ENCODE measurements at places on chromosomes 1 and 21. TPM values are rescaled to one million over a fixed set of nuclear protein-coding genes. Genes with fewer than 3 reads are reported as not detected.

The C1orf94 gene
- total RNA-seq, result not detected

The MIXL1 gene
- 3.7 TPM for total RNA-seq

The TFF3 gene
- not detected for total RNA-seq

The KCNJ15 gene
- total RNA-seq, result not detected

The TCEANC2 gene
- total RNA-seq, result 10.1 TPM

The NPHP4 gene
- 9.4 TPM for total RNA-seq

The BRINP3 gene
- total RNA-seq, result 6.3 TPM

The IFI44L gene
- 0.04 TPM for total RNA-seq

The FMO5 gene
- total RNA-seq, result 1.8 TPM

The CA14 gene
- 34.8 TPM for total RNA-seq

DNA sequence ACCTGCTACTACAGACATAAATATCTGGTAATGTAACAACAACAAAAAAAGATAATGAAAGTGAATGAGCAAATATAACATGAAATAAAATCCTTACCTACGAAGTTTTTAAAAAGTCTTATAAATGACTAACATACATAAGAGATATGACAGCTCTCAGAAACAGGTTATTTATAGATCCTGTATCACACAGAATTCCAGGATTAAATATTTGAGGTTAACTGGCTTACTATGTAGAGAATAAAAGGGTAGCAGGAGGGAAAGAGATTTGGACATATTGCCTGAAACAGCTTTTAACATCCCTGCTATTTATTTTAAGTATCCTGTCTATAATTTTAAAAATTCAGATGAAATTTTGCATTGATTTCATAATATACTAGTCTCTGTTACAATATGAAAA, 16.3 kb downstream of the MYSM1 start:
- DNase-seq, result no peak

- DNase-seq, result no peak
These were observed 337.5 kb downstream of the KCNH1 start for GRCh38 chr1:210796421-210796820.

DNA sequence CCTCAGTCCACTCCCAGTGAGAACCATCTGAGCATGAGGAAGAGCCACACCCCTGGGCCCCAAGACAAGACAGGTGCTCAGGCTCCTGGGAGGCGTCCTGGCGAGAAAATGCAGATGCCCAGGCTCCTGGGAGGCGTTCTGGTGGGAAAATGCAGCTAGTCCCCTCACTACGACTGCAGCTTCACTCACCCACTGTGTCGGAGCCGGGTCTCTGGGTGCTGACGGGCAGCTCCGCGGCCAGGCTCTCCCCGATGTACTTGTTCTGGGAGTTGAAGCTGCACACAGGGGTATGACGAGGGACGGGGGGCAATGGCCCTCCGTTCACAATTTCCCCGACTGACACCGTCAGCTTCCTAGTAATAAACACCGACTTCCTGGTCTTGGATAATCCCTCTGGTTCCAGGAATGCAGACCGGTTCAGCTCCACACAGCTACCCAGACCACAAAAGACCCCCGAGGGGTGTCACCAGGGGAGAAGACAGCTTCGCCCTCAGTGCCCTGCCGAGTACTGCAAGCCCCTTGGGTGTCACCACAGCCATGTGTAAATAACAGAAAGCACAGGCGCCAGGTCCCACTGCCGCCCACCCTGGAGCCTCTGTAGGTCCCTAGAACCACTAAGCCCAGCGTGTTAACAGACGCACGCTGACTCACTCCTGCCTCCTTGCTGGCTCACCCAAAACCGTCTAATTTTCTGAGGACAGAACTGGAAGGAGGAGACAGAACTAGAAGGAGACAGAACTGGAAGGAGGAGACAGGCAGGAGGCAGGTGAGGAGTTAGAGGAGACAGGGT, 19.5 kb downstream of the MCM3AP start:
- DNase-seq, result no peak

DNA sequence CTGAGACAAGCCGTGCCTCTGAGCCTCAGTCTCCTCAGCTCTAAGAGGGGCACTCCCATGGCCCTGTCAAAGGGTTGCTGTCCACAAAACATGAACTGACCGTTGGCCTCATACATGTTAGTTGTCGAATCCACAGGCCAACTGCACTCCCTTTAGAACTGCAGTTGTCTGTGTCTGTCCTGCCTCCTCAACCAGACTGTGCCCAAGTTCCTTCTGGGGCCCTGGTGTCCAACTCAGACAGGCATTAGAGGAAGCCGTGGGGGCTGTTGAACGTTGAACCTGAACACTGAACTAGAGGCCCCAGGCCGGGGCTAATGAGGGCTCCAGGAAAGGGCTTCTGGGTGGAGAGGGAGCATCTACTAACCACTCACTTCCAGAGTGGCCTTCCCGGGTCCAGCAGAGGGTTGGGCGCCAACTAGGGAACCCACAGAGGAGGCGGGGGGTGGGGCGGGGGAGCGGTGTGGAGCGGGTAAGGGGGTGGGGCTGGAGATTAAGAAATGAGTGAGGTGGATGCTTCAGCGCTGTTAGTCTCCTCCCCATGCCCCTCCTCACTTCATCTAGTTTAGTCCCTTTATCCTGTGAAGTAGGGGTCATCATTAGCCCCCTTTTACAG, at the start of gene RAB42:
Gene RAB42, plus strand, starts transcription at position 558 of the 613 bp plus-strand sequence. CDS start 247 bp downstream, outside the sequence.
- peak; percentile 30 for DNase-seq

DNA sequence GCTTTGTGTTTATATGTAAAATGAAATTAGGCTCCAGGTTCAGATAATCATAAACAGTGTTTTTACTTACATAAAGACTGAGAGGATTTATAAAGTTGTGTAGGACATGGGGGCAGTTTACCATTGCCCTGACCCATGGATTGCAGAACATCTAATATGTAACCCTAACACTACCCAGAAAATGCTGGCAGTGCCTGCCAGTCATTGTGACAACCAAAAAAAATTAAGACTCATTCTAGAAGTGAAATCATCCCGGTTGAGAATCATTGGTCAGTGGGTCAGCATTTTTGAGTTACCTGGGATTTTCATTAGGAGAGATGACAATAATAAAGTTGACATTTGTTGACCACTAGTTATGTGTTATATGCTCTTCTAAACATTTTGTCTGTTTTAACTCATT, 31.2 kb upstream of the THEM4 start:
- DNase-seq, result no peak

GRCh38 chr1:231240531-231240882, 505 bp upstream of the GNPAT start:
- DNase-seq, result no peak

GRCh38 chr1:57424231-57425027, 569 bp upstream of the DAB1 start:
- DNase-seq, result peak; percentile 43

DNA sequence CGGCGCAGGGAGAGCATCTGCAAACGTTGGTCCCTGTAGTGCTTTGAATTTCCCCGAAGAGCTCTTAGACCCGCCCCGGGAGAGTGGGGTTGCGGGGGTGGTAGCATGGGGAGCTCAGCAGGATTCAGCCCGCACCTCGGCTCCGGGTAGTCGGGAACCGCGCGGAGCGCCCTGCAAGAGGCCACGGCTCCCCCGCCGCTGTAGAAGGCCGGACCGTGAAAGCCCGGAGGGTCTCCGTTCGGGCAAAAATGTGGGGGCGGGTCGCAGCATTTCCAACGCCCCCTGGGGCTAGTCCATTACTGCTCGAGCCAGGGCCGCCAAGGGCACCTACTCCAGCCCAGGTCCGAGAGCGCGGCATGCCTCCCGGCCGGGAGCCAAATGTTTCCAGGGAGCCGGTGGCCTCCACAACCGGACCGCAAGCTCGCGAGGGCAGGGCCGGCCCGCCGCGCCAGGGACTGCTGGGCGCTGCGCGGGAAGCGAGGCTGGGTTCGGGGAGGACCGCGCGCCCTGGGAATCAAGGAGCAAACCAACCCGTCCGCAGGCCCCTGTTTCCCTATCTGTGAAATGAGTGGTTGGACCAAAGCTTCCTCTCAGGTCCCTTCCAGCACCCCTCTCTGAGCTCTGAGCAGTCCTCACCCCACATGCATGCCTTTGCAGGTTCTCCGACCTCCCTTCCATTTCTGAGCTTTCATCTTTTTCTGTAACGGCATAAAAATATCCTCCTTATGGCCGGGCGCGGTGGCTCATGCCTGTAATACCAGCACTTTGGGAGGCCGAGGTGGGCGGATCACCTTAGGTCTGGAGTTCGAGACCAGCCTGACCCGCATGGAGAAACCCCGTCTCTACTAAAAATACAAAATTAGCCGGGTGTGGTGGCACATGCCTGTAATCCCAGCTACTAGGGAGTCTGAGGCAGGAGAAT, 775 bp upstream of the TMEM63A start:
- DNase-seq, result peak; percentile 61

DNA sequence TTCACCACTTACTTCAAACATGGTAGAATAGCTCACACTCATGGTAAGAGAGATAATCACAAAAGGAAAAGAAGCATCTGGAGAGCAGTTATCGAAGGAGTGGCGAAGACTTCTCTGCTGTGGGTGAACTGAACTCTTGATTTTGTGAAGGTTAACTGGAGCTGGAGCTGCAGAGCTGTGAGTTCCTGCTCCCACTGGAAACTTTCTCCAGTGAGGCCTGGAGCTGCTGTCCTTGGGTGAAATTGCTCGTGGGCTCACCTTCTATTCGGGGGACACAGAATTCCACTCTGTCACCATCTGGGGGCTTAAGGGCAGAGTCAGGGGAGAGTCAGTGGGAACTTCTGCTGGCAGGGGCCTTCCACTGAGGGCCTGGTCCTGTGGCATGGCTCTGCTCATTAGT, 45.9 kb downstream of the MAB21L3 start:
- no peak for DNase-seq

GRCh38 chr1:155134880-155135414, 705 bp upstream of the SLC50A1 start:
- DNase-seq, result peak; percentile 76

- no peak for DNase-seq
These were observed 26.7 kb downstream of the SLC2A1 start for GRCh38 chr1:42931911-42932422.

DNA sequence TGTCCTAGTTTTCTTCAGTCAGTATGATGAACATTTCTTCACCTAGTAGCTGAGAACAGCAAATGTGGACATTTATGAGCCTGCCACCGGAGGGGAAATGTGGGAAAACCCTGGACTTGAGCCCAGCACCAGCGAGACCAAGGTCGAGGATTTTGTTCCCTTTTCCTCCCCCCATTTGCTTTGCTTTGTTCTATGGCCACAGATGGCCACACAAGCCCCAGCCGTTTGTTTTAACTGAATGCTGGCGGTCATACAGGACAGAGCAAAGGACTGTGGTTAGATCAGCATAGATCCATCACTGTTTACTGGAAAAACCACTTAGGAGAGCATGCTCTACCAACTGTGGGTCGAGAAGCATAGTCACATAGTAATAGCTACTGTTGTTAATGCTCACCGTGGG, 20.9 kb downstream of the SH2D2A start:
- no peak for DNase-seq

DNA sequence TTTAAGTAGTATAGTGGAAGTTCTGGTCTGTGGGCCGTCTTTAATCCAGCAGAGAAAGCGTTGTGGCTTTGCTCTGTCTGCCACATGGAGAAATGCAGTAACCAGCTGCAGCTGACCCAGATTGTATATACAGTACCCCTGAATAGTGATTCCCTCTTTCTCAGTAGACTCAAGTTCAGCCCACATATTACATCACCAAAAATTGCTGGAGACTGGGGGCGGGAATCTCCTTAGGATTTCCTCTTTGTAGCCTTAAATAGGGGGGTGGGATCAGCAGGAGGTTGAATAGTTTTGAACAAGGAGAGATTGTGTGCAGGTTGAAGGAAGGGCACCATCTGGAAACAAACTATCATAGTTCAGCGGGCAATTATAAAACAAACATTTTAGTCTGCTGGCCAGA, at the start of gene ANGPTL1:
Gene ANGPTL1, minus strand, starts transcription at position 134 of the 400 bp plus-strand sequence. CDS start 5,301 bp downstream, outside the sequence.
- peak; percentile 63 for DNase-seq

- DNase-seq, result no peak
These were observed 31.4 kb downstream of the FAAP20 start for GRCh38 chr1:2163205-2163604.

DNA sequence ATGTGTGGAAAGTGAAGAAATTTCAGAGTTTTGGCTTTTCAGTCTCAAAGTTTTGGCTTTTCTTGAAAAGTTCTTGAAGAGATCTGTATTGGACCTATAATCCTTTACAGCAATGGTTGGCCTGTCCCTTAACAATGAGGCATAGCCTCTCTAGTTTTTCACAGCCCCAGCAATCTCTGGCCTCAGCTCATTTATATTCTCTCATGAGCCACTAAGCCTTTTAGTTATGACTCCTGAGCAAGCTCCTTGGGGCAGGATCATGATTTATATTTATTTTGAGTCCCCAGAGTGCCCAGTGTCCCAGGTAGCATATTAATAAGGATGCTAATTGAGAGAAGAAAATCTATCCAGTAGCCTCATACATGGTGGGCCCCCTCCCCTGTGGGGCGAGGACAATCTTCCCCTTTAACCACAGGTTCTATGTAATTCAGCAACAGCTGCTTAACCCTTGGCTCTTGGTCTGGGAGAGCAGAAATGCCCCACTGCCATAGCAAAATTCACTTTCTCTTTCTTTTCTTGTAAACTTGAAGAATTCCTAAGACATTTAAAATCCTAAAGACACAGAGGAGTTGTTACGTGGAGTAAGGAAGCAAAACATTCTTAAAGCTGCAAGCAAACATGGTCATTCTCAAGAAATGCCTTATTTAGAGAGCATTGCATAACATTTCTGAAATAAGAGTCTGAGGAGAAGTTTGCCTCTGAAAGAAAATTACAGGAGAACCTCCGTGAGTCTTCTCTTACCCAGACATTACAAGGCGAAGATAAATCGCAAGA, 6.3 kb downstream of the NGF start:
- DNase-seq, result no peak

Data from cardiac muscle cell (in vitro differentiated cells and primary cell).